ENCODE measurements at places on chromosomes 2 and 18.

GRCh38 chr2:132678483-132678882 is 8.5 kb upstream of the LYPD1 start:
- no peak for DNase-seq

DNA sequence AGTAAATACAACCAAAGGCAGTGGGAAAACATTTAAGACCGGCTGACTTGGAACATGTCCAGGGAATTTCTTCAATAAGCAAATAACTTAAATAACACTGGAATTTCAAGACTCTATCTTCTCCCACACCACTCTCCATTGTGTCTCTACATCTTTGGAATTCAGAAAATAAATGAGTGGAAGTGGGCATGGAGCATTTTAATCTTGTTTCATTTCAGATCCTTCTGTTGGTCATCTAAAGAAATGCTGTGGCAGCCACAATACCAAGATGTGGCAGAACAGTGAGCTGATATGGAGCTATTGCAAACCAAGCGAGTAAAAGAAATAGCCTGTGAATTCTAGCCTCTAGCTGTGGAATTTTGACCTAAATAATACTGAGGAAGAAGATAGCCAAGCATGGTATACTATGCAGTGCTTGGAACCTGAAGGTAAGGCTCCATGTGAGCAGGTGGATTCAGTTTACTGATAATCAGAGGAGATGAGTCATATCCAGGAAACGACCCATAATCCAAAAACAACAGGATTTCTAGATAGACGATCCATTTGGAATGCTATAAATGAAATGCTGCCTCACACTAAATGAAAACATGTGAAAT is 157.1 kb upstream of the SCN7A start:
- DNase-seq: no peak

DNA sequence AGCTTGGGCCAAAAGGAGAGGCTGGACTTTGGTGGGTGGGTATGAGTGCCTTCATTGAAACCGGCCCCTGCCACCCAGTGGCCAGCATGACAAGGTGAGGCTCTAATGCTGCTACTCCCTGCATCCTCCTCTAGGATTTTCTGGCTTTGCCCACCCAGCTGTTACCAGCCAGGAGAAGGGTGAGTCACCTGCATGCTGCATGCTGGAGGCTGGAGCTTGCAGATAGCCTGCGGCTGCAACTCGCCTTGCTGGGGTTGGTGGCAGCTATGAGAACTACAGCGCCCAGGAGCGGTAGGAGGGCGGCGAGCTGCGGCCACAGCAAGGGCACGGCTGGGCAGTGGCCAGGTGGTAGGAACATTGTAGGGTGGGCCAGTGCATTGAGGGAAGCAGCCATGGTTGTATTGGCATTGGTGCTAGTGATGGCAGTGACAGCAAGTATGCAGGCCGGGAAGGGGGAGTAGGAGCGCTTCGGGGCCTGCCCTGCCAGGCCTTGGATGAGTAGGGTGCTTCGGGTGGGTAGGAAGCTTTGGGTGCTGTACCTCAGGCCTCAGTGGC is 75.4 kb upstream of the SLC35G4 start:
- DNase-seq: no peak

- DNase-seq: no peak
Observed at GRCh38 chr2:190182071-190182524, 119.6 kb upstream of the MSTN start.

- no peak for DNase-seq
Observed at GRCh38 chr18:3046216-3046808, 33.4 kb upstream of the LPIN2 start.

- DNase-seq: no peak
Observed at GRCh38 chr2:15956751-15957736, 16.7 kb downstream of the MYCN start.

DNA sequence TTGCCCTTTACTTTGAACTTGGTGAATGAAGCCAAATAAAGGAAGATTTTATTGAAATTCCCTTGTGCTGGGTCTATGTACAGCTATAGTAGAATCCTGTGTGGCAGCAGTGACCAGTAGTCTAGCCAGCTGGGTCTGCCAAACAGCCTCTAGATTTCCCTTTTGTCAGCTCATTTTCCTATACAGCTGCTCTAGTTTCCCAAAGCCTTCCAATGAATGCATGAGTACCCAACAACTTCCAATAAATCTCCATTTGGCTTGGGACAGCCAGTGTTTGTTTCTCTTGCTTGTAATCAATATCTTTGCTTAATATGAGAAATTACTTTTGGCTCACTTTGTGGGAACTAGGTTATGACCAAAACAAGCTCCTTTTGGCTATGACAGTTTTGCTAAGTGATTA is 43.6 kb downstream of the SCN9A start:
- DNase-seq: no peak

GRCh38 chr2:202165945-202166344 is 72.5 kb downstream of the SUMO1 start:
- no peak for DNase-seq

DNA sequence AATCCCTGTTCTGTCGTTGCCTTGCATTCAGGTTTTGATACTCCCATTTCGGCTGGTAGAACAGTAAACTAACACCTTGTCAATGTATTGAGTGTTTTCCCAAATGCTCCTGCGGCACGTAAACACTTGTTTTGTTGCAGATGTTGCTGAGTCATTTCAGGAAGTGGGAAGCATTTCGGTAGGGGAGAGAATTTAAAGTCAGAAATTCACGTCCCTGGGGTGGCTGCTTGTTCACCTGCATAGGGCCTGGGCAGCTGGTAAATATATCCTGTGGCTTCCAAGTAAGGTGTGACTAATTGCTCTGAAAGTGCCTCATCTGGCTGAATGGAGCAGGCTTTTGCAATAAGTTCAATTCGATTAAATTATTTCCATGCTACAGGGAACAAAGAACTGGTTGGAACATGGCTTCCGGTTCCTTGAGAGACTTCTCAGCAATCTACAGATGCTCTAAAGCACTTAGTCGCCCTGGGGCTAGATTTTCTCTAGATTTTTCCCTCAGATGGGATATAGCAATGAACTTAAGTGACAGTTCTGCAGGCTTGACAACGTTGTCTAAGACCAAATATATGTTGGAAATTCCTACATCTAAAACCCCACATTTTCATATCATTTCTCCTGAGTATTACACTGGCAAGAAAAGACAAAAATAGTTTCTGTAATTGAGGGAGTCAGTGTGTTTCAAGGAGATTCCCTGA is 5.2 kb downstream of the GALR1 start:
- DNase-seq: no peak

Data from HEK293T (cell line).